Esophagus squamous epithelium (tissue), 5 donors: ENCODE measurements at places on chromosomes 7 and 10.

DNA sequence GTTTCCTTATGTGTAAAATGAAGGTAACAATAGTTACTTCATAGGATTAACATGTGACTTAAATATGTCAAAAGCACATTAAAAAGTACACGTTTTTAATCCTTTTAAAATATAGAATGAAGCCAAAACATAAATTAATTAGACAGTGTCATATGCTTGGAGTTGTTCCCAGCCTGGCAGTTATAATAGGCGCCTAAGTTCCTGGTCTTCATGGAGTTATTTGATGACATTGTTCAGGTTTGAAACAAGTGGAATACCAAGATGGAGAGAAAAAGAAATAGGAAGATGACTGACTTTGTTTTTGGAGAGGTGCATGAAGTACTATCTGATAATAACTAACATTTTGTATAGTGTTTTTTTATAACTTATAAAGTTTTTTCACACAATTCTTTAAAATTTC, 67.3 kb downstream of the ZNRF2 start:
- DNase-seq, result no peak

DNA sequence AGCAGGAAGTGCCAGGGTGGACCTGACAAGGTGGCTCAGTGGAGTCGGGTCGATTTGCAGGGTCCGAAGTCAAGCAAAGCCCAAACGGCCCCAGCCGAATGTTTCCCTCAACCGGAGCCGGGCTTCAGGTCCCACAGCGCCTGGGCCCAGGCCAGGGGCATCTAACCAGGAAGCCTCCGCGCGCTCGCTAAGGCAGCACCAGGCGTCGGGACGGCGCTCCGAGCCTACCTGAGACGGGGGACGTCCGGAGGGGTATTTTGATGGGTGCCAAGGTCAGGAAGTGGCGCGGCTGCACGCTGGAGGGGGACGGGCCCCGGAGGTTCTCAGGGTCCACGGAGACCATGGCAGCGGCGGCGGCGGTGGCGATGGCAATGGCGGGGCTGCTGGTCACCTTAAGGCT, 51.5 kb downstream of the TCERG1L start:
- DNase-seq, result no peak

DNA sequence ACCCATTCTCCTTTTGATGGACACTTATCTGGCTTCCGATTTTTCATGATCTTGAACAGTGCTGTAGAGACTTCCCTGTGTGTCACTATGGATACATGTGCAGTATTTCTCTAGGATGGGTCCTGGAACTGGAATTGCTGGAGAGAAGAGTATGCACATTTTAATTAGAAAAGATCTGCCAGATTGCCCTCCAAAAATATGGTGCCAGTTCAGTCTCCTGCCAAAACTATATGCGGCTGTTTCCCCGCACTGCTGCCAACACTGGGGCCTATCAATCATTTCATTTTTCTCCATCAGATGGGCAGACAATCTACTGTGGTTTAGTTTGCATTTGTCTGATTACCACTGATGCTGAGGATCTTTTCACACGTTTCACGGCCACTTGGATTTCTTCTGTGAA, 105.0 kb downstream of the SH2D4B start:
- DNase-seq, result no peak

GRCh38 chr7:901041-901387, 24.7 kb downstream of the GET4 start:
- no peak for DNase-seq

DNA sequence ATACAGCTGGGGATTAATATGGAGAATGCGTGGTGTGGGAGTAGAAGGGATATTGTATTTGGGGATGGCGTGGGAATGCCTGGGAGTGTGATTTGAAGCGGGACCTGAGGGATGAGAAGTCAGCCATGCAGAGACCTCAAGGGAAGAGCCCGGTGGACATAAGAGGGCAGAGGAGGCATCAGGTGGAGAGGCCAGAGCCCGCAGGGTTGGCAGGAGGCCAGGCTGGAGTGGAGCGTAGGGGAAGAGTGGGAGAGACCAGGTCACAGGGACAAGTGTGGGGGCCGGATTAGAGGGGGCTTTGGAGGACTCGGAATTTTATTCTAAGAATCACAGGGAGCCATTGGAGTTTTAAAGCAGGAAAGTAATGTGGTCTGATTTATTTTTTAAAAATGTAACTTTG, 2.0 kb downstream of the NDUFB2 start:
- DNase-seq, result no peak

DNA sequence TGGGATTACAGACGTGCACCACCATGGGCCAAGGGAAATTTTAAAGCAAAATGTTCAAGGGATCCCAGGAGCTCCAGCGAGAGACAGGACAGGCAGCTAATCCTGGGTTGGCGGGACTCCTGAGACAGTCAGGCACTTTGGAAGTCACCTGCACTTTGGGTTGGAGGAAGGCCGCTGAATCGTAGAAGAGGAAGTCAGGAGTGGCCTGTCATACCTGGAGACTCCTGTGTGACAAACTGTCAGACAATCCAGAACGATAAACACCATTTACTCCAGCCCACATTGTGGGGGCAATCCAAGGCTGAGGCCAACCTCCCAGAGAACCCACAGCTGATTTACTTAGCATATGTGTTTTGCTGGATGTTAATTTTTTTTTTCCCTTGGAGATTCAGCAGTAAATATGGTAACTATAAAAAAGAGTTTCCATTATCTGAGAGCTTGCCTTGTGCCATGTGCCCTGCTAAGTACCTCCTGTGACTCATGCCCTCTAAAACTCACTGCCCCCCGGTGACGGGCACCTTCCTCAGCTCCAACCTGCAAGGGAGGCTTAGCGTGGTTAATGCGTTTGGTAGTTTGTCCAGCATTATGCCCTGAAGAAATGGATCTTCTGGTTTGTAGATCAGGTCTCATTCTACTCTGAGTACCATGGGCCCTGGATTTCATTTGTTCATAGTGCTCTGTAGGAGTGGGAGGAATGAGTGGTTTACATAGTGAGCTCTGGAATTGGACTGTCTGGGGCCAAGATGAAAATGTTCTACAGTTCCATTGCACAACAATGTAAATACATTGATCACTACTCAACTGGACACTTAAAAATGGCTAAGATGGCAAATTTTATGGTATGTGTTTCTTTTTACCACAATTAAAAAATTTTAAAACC, 50.9 kb downstream of the ICA1 start:
- DNase-seq, result no peak

GRCh38 chr7:45216181-45216580, 58.6 kb downstream of the RAMP3 start:
- no peak for DNase-seq

GRCh38 chr10:125316436-125316835, 156.1 kb upstream of the CTBP2 start:
- no peak for DNase-seq

DNA sequence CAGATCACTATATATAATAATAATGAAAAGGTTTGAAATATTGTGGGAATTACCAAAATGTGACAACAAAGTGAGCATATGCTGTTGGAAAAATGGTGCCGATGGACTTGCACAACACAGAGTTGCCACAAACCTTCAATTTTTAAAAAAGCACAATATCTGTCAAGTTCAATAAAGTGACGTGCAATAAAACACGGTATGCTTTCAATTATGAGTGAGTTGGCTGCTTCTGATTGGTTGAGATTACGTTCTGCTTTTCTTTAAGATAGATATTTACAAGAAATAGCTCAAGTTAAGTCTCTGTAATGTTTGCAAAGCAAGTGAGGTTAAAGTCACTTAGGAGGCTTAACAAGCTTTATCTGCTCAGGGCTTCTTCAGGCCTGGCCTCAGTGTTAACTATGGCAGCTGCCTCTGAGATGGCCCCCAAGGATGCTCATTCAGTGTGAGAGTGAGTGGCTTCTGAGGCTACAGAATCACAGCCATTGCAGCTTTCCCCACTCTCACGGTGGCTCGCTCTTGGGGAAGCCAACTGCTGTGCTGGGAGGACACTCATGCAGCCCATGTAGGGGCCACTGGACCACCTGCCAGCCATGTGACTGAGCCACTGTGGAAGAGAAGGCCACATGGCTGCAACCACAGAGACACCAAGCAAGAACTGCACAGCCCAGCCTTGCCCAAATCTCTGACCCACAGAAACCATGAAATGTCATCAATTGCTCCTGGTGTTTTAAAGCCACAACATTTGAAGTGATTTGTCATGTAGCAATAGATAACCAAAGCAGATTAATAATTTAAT, 78.3 kb upstream of the TMEM72 start:
- no peak for DNase-seq

GRCh38 chr10:27658788-27659187, 86.8 kb downstream of the MKX start:
- no peak for DNase-seq

DNA sequence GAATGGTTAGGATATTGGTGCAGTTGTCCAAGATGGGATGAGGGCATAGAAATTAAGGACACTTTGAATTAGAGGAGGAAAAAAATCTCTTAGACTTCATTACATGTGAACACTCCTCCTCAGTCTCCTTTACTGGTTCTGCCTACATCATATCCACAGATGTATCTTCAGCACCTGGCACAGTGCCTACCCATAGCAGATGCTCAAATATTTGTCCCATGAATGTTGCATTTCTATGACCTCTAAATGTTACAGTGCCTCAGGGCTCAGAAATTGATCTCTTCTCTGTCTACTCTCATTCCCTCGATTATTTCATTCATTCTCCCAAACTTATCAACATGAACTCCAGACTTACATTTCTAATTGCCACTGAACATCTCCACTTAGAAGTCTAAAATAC, 17.1 kb downstream of the CNNM1 start:
- DNase-seq, result no peak

DNA sequence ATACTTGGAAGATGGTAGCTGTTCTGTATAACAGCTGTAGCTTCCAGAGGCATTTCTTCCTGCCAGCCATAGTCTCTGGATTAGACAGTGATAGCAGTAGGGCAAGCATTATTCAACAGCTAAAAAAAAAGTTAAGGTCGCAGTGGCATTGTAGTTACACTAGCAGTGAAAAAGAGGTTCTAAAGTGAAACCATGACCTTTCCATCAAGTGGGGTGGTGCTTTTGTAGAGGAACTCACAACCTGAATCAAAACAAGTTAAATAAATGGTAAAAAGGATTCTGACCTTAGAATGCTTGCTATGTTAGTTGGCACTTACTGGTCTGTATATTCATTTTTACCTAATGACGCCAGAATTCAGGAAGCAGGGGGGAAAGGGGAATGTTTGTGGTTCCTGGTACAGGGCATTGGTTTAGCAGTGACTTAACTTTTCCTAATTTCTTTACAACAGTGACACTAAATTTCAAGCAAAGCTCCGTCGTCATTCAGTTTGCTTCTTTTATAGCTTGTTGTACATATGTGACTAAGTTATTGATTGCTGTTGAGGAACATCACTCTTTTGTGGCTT, 55.0 kb downstream of the GBF1 start:
- DNase-seq, result no peak

DNA sequence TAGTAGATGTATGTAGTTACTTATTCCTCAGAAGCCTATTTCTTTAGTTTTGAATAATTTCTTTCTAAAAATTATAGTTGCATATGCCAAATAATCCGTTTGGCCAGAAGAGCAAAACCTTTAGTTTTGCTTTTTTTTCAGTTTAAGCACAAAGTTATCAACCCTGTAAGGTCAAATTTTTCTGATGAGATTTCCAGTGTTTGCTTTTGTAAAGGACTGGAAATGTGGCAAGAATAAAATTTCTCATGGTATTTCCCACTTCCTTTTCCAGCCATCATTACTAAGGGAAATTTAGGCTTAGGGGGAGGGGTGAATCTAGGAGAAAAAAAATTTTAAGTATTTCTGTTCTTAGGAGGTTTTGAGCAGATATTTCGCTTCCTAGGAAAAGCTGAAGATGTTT, 7.6 kb downstream of the CALD1 start:
- DNase-seq, result no peak

- no peak for DNase-seq
Observed at GRCh38 chr7:30082686-30083085, 52.1 kb upstream of the MTURN start.

DNA sequence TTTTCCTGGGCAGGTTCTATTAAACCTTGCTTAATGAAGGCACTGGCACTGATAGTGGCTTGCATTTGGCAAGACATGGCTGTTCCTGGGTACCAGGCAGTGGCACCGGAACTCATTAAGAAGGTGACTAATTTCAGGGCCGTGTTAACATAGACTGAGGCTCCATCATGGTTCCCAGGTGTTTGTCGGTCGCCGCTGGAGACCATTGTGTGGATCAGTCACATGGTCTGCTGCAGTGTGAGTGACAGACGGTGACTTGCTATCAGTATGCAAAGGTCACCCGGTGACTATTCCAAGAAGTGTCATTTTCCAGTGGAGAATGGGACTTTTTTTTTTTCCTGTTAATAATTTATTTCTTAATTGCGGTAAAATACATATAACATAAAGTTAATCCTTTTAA, 106.3 kb downstream of the INSYN2A start:
- no peak for DNase-seq

- DNase-seq, result no peak
Observed at GRCh38 chr7:21902240-21902639, 43.5 kb downstream of the CDCA7L start.

DNA sequence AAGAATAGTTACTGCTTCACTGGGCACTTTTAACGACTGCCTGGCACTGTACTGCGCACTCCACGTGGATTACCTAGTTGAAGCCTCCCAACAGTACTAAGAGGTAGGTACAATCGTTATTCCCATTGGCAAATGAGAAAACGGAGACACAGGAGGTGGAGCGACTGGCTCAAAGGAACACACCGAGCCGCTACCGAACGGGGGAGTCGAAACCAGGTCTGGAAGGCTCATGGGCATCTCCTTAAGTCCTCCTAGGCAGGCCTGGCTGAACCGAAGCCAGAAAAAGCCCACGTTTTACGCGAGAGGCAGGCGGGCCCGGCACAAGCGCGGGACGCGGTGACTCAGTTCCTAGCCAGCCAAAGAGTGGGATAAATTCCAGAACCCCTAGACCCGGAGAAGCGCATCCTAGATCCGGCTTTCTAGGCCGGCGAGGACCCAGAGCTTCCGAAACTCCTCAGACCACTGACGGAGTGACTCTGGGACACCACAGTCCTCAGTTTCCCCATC, 472 bp downstream of the PDAP1 start:
- DNase-seq, result no peak

DNA sequence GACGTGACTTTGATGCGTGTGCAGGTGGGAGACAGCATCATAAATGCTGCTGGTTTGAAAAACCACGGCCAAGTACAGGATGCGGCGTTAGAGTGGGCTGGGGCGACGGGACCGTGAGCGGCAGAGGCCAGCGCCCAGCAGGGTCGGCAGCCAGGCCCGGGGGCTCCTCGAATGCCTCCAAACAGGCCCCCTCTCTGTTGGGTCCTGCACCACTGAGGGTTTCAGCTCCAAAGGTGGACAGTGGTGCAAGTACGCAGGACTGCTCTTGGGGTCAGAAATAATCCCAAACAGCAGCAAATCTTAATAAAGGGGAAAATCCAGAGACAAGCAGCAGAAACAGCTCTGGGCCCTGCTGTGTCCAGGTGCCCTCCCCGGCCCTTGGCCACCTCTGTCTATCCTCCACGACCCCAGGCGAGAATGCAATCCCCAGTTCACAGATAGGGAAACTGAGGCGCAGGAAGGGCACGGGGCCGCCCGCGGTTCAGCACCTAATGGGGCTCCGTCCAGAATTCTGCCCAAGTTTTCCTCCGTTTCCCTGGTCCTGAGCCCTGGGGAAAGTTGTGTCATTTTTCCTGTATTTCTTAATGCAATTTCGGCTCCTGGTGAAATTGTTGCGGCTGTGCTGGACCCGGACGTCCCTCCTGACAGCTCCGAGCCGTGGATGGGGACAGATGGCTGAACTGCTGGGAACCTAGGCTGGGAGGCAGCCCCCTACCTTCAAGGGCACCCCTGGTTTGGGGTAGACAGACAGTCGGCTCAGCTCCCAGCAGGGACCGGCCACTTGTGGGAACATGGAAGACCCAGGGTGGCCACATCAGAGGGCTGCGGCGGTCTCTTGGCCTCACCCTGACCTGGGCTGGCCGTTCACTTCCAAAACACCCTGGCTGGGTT, 97.4 kb downstream of the FOXL3 start:
- DNase-seq, result no peak
